Stimulated activated CD4-positive, alpha-beta T cell treated with anti-CD3 and anti-CD28 coated beads, Interleukin-2, amount 100 ng/mL, for 24 hours (primary cell): ENCODE measurements at places on chromosomes 1 and 21.

DNA sequence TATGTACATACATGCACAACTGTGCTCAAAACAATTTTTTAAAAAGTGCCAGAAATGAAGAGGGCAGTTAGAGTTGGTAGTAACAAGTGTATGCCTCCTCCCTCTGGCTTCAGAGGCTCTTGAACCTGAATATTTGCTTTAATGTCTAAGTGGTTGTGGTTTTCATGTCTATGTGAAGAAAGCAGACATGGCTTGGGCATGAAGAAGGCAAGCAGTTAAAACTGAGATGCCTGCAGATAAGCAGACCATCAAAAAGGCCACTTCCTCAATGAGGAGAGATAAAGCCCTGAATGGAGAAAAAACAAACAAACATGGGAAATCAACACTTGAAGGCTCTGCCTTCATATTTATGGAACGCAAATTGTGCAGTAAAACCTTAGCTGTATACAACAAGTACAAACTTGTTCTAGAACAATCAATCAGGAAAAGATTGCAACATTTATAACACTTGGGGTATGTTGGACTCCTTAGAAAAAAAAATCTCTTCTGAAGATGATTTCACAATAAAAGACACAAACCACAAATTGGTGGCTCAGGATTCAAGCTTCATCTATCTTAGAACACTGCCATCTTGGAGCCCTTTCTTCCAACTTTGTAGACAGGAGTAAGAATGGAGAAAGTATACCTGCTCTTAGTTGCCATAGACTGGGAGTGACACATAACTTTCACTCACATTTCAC lies 52.7 kb upstream of the PLA2G4A start:
- DNase-seq = no peak

DNA sequence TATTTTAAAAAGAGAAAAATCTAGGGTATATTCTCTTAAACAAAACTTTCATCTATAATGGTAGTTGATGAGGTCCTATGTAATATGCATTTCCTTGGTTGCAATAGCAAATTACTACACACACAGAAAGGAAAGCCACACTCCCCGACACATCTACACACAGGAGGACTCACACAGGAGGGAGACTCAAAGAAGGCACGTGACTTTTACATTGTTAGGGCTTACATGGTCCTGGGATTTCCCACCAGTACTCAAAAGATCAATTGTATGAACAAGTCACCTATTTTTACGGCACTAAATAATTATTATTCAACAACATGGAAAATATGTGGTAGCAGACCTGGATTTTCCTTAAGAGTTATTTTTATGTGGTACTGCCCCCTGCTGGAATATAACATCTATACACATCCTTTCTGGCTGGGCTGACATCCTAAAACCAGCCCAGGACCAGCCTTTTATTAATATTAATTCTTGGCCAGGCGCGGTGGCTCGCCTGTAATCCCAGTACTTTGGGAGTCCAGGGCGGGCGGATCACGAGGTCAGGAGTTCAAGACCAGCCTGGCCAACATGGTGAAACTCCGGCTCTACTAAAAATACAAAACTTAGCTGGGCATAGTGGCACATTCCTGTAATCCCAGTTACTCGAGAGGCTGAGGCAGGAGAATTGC lies 33.9 kb upstream of the LGALS8 start:
- DNase-seq = no peak

GRCh38 chr1:236343246-236343870 lies 50.7 kb upstream of the EDARADD start:
- no peak for DNase-seq

GRCh38 chr1:32005522-32005921 lies 8.1 kb upstream of the KHDRBS1 start:
- DNase-seq = no peak

- no peak for DNase-seq
These were observed 1.4 kb downstream of the GJA4 start for GRCh38 chr1:34794001-34794789.

GRCh38 chr1:159652506-159652905 lies 61.9 kb downstream of the CRP start:
- no peak for DNase-seq

DNA sequence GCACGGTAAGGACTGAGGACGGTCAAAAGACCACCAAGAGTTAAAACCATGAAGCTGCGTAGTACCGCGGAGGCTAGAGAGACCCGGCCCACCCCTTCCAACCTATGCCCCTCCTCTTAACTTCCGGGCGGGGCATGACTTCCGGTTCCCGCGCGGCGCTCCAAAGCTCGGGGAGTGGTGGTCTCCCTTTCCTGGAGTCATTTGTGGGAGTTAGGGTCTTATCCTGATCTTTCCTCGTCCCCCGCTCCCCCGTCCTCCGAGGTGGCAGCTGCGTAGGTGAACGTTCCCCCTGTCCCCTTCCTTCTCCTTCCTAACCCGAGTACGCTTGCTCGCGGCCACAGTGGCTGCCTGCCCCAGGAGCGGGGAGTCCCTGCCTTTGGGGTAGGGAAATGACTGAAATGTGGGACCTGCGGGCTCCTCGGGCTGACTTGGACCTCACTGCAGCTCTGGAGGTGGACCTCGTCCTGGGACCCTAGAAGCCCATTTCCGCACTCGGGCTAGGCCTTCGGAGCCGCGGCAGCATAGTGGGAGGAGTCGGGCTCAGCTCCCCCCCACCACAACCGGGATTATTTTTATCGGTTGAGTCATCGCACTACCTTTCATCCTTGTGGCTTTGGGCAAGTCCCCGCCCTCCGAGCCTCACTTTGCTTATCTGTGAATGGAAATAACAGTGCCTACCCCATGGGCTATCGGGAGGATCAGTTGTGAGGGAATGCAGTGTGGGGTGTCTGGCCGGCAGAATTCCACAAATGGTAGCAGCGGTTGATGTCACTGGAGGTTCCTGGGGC lies 24.1 kb downstream of the CELA3A start:
- DNase-seq = peak; percentile 86

DNA sequence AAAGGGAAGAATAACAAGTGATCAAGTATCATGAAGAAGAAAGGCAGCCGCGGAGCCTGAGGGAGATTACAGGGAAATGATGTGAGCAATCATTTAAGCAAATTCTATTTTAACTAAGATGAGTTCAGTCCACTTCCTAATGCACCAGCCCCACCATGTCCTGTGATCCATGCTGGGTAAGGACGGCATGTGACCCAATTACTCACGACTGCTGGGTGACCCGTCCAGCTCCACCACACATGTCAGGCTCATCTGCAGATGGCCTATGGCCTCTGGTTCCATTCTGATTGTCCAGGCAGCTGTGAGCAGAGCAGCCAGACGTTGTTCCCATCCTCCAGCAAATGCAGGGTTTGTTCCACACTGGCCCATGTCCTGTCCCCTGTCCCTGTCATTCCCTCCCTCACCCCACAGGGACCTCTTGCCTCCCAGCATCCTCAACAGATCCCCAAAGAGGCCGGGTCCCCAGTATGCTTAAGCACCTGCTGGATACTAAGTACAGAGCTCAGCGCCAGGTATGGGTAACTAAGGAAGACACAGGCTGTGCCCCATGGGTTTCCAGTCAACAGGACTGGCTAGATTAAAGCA lies 87.9 kb downstream of the MATN1 start:
- DNase-seq = no peak

GRCh38 chr1:21312407-21312992 lies 22.2 kb upstream of the ECE1 start:
- no peak for DNase-seq

- DNase-seq = peak; percentile 36
These were observed 2.0 kb downstream of the SKI start for GRCh38 chr1:2229911-2230731.

DNA sequence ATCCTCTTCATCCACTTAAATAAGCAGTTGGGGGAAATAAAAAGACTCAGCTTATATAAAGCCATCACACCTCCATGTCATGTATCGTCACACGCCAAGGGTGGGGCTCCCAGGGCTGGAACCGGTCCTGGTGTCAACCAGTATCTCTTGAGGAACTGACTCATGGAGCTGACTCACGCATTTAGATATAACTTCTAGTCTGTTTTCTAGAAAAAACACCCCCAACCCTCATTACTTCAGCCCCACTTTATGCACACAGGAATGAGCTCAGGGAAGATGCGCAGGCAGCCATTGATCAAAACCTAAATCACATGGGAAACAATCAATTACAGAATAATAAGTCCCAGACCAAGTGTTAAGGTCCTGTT lies 6.9 kb upstream of the IL22RA1 start:
- peak; percentile 61 for DNase-seq

- DNase-seq = no peak
These were observed 1.6 kb upstream of the SLC35A3 start for GRCh38 chr1:99968214-99968613.

GRCh38 chr1:202807926-202808757 lies at the start of gene KDM5B:
Gene KDM5B (minus strand): TSS chr1:202808421. CDS start chr1:202808305, 116 bp downstream.
- peak; percentile 73 for DNase-seq

DNA sequence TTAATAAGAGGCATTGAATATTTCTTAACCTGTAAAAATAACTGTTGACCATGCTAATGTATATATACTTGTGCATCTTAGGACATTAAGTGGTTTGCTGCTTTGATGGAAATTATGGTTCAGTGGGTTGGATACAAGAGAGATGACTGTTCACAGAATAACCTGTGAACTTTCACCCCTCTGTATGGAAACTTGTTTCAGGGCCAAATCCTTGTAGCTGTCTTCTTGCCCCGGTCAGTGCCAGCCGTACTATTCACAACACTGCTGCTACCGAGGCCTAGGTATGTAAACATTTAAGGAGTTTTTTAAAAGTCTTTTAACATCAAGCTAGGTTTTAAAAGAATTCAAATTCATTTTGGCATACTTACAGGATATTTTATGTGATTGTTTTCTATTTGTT lies 16.1 kb downstream of the DONSON start:
- no peak for DNase-seq

DNA sequence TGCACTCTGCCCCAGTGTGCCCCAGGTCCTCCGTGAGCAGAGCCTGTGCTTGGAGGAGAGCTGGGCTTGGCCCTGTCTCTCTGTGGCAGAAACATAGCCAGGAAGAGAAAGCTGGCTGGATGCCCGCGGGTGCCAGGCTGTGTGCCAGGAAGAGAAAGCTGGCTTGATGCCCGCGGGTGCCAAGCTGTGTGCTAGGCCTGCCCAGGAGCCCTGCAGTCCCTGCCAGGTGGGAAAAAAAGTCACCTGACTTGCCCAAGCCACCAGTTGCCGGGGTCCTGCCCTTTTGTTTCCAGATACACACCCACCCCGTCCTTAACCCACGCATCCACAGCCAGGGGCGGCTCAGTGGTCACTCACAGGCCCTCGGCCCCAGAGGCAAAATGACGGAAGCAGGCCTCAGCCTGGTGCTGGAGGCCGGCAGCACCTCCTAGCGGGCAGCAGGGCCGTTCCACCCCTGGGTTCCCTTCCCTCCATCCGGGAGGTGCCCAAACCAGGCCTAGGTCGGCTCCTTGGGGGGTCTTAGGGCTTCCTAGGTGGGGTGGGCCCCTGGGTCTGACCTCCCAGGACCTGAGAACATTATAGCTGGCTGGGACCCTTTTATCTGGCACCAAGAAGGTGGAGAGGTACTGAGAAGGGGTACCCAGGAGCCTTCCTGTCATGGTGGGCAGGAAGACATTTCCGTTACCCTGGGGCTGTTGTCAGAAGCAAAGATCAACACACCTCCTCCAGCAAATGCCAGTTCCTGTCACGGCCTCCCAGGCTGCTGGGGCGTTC lies 9.1 kb downstream of the ITGB2 start:
- DNase-seq = peak; percentile 63

DNA sequence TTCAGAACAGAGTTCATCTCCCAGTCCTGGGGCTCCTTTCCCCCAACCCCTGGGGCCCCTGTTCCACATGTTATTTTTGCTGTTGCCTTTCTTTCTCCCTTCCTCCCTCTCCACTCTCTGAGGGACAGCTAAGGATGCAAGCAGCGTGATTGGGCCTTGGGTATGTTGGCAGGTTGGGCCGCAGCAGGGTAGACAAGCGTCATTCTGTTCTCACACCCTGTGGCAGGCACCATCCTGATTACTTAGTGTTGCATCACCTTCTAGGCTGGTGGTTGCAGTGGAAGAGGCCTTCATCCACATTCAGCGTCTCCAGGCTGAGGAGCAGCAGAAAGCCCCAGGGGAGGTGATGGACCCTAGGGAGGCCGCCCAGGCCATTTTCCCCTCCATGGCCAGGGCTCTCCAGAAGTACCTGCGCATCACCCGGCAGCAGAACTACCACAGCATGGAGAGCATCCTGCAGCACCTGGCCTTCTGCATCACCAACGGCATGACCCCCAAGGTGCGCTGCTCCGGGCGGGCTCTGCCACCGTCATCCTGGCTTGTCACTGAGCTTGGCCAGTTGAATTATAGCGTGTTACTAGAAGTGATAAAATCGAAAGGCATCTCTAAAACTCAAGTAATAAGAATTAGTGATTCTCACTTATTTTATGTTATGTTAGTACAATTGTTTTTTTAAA lies 43.4 kb downstream of the VANGL1 start:
- DNase-seq = no peak

- DNase-seq = no peak
These were observed 630 bp upstream of the DBT start for GRCh38 chr1:100250264-100250663.

GRCh38 chr1:179251675-179252074 lies 22.2 kb upstream of the ABL2 start:
- no peak for DNase-seq

- no peak for DNase-seq
These were observed 135.9 kb upstream of the DPYD start for GRCh38 chr1:98056781-98057180.

DNA sequence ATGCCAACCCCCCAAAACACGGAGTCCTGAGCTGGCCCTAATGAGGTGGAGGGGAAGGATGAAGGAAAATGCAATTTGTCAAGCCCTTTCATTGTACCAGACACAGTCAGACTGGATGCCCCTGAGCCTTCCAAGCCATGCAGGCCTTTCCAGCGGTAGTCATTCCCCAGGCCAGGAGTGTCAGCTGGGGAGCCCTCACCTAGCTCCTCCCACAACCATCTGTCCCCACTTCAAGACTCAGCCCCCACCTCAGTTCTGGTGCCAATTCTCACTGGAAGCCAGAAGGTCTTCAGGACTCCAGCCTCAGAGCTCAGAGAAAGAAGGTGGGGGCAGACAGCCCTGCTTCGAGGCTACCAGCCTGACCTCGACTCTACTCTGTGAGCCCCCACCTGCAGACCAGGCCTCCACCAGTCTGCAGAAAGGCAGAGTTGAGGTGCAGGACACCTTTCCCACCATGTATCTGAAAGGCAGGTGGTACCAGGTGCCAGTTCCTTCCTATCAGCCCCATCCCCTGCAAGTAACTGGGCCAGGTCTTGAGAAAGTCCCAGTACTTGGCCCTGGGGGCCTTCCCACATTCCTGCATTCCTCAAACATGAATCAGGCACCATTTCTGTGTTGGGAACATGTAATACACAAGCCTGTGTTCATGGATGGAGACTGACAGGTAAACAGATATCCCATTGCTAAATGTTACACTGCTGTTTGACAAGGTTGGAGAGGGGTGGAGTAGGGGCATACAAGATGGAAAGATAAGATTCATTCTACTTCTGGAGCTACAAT lies 180.6 kb upstream of the EDN2 start:
- DNase-seq = no peak
